ENCODE measurements at places on chromosomes 2 and 18.

DNA sequence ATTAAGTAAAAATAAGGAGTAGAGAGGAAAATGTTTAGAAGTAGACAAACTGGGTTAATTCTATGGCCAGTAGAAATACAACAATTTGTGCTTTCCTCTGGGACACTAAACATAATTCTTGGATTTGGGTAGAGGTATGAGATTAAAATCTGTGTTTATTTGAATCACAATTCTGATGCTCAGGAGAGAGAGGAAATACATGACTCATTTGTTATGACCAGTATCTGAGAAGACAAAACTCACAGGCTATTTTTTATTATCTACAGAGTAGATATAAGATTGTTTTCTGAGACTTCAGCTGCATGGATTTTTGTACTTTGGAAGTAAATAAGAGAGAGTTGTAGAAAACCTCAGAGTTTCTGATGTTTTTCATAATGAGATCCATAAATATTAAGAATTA is 315.7 kb upstream of the CWC22 start:
- DNase-seq = no peak

GRCh38 chr18:44848644-44849335 is 168.1 kb downstream of the SETBP1 start:
- DNase-seq = no peak

DNA sequence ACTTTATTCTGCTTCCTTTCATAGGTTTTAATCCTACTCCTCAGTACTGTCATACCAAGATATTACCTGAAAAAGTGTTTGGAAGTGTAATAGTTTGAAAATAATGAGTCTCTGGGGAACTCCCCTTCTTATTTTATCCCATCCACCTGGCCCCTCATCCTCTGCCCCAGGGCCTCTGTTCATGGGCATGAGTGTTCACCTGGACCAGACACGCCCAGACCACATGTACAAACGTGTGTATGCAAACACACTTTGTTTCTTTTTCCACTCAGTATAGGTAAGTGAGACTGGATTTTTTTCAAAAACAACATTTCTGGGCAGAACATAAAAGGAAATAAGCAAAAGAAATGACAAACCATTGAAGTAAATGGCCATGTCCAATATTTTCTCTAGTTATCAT is 62.1 kb upstream of the THSD7B start:
- DNase-seq = no peak

- DNase-seq = no peak
These were observed 36.7 kb upstream of the AGPS start for GRCh38 chr2:177355874-177356273.

DNA sequence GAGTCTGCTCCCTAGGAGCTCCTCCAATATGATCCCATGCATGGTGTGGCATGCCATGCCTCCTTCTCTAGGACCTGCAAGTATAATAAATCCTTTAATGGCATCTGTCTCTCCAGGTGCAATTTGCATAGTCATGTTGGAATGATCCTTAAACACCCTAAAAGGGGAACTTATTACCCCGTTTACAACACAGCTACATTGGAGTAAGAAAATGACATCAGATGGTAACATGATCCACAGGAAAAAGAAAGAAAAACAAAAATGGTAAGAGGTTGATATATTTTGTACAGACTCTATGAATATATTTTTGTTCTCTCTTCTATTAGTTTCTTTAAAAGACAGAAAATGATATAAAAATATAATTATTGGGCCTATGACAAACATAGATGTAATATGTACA is 79.0 kb downstream of the CRACDL start:
- DNase-seq = no peak

GRCh38 chr18:58310517-58310916 is 266.5 kb downstream of the NEDD4L start:
- no peak for DNase-seq

DNA sequence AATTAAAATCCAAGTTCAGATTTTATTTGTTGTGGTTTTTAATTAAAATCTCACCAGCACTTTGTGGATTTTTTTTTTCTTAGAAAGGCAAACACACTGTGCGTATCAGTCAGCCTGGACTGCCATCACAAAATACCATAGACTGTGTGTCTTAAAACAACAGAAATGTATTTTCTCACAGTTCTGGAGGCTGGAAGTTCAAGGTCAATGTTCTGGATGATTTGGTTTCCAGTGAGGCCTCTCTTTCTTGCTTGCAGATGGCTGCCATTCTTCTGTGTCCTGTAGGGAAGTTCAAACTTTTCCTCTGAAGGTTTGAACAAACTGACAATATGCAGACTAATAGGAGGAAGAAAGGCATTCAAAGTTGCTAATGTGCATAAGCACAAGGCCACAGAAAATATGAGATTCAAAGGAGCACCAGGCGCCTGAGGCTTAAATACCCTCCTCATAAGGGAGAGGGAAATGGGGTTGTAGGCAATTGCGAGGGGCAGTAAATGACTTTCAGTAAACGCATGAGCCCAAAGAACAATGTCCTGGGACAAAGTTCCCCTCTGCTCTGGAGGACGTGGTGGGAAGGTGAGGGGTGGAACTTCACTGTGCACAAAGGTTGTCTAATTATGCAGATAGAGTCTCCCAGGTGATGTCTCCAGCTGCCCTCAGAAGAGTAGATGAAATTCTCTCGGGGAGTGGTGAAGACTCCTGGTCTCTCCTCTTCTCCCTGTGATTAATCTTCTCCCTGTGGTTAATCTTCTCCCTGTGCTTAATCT is 26.5 kb upstream of the KCNF1 start:
- DNase-seq = no peak

- no peak for DNase-seq
These were observed 529 bp downstream of the SEMA4C start for GRCh38 chr2:96869281-96869821.

GRCh38 chr2:191995285-191995684 is 148.4 kb upstream of the CAVIN2 start:
- no peak for DNase-seq

DNA sequence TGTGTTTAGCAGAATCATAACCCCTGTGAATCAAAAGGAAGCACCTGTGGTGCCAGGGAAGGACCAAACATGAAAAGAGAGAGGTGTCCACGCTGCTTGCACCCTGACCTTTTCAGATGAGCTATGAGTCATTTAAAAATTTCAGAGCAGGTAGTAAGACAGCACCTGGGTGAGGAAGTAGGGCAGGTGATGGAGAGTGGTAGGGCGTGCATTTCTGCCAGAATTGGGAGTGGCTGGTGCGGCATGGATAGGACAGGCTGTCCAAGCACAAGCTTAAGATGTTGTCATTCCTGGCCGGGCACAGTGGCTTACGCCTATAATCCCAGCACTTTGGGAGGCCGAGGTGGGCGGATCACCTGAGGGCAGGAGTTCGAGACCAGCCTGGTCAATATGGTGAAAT is 36.8 kb downstream of the NPAS2 start:
- DNase-seq = no peak

- DNase-seq = no peak
These were observed 5.8 kb downstream of the IL37 start for GRCh38 chr2:112916625-112917247.

DNA sequence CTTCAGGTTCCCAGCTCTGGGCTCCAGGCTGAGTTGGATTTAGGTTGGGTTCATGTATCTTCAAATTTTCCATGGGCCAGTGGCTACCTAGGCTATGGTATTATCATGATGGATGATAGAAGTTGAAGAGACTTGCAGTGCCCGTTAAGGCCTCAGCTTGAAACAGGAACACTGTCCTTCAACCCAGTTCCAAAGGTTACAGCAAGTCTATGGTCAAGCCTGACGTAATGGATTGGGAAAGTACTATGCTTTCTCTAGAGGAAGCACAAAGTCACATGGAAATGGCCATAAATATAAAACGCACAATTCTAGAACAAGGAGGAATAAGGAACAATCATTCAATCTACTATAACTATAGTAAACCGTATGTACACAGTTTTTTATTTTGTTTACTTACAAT is 593.2 kb downstream of the ZEB2 start:
- DNase-seq = no peak

DNA sequence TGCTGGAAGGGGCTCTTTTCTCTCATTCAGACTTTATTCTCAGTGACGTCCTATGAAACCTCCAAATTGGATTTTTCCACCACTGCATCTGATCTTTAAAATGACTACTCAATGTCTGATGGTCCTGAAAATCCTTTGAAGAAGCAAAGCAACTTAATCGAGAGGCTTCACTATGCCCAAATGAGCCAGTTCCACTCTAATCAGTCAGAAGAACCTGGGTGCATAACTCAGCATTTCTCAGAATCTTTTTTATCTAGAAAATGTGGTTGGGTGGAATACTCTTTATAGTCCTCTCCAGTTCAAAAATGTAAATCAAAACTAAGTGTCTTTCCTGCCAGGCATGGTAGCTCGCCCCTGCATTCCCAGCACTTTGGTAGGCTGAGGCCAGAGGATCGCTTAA is 60.7 kb downstream of the PRELID3A start:
- DNase-seq = no peak

DNA sequence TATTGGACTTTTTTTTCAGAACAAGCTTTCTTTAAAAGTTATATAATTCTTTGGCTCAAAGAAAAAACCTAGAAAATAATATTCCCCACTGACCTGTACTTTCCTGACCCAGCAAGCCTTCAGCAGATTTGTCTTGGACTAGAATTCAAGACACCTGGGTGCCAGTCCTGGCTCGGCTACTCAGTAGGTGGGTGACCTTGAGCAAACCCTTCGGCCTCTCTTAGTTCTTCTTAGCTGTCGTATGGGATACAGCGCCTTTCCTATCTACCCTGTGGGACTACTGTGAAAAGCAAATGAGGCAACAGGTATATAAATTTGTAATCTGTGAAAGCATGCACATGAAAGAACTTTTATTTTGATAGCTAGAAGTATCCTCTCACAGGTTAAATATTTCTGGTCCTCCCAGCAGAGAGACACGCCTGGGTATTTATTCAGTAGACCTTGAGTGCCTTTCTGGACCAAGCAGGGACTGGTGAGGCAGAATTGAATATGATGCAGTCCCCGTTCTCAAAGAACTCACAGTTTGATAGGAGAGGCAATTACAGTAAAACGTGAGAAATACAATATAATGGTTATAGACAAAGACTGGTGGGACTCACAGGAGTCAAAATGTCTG is 69.4 kb upstream of the EPAS1 start:
- DNase-seq = no peak

- DNase-seq = no peak
These were observed 36.7 kb downstream of the RMC1 start for GRCh38 chr18:23539911-23540525.

DNA sequence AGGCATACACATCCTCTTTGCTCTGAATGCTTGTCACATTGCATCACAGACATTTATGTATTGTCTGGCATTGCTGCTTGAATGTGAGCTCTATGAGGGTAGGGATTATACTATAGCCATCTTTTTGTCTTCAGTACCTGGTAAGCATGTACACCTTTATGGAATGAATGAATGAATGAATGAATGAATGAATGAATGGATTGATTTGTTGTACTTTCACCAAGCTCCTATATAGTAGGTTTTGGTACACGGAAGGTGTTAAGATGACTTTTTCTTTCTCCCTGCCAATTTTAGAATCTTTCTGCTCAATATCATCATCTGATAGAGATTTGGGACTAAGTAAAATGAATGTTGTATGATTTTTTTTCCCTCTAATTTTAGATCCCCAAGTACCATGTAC is 13.5 kb downstream of the LTBP1 start:
- DNase-seq = no peak

- DNase-seq = no peak
These were observed 4.4 kb downstream of the IL36A start for GRCh38 chr2:113009622-113010021.

DNA sequence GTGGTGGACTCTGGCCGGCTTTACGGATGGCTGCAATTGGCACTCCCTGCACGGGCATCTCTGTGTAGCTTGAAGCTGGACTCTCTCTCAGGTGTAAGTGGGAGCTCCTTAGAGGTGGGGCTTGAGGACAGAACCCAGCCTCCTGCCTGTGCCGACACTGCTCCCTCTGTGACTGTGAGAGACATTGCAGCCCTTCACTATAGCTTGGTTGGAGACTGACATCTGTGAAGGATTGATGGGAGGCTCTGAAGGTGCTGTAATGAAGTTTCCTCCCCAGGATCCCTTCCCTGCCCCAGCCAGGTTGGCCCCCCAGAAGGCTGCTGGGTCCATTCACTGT is 166.7 kb downstream of the SH3RF3 start:
- DNase-seq = no peak
